K562 (cell line): ENCODE measurements at places on chromosomes 4 and X. TPM values are rescaled to one million over a fixed set of nuclear protein-coding genes. Genes with fewer than 3 reads are reported as not detected.

DNA sequence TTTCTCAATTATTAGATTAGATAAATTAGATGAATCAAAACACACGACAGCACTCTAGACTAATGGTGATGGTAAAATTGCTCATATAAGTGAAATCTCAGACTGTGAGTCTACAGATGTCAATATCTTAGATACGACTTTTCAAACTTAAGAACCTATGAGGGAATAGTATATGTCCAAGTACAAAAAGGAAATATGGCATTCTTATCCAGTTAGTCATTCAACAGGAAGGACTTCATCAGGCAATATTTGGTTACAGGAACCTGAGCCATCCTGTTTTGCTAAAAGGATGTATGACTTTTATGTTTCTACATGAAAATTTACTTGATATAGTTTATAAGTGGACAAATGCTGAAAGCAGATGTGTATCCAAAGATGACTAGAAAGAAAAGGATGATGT, 107.0 kb downstream of the CT47B1 start:
- DNase-seq: no peak

Gene PPM1K
- total RNA-seq: 14.0 and 14.1 TPM in 2 replicates

GRCh38 chrX:6832619-6833018, 297.7 kb upstream of the VCX3A start:
- no peak for DNase-seq

Gene EDNRA
- total RNA-seq: 0.04 TPM in 1 of 2 replicates, not detected in the other

DNA sequence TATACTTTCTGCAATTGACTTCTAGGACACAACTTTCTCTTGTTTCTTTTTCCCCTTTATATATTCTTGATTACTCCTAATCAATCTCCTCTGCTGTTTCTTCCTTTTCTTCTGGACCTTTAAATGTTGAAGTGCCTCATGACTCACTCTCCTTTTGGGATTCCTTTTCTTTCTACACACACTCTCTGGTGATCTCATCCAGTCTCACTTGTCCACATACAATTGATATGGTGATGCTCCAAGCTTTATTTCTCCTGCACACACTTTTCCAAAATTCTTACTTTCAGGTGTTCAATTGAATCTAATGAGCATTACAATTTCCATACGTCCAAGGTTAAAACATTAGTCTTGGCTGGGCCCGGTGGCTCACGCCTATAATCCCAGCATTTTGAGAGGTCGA, 794.8 kb upstream of the EPHA5 start:
- no peak for DNase-seq

DNA sequence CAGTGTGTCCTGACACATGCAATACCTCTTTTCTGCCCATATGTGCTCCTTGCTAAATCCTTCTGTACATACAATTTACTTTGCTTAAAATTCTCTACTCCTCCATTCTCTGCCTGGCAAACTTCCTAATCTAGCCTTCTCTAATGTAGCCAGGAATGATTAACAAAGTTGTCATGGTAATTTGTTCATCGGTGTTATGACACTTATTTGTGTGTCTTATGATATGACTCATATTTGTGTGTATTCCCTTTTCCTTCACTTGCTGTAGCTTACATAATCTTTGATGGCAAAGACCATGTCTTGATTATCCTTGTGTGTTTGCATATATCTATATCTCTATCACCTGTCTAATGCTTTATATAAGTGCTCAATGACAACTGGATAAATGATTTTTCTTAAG, 133.3 kb downstream of the COL25A1 start:
- DNase-seq: no peak
